BJ (cell line): ENCODE measurements at places on chromosomes 6 and 20. TPM values are rescaled to one million over a fixed set of nuclear protein-coding genes. Genes with fewer than 3 reads are reported as not detected.

- no peak for DNase-seq
Measured at GRCh38 chr6:11495565-11496145, 41.9 kb upstream of the TMEM170B start.

GRCh38 chr6:56356426-56356825 is 109.0 kb upstream of the COL21A1 start:
- no peak for DNase-seq

The SLC12A5 gene
- 0.61 and 0.70 TPM in 2 replicates for polyA plus RNA-seq

GRCh38 chr6:160742090-160742489 is 40.0 kb downstream of the PLG start:
- no peak for DNase-seq

GRCh38 chr20:15362849-15363248 is 1025.4 kb upstream of the FLRT3 start:
- no peak for DNase-seq

- DNase-seq, result no peak
Measured at GRCh38 chr6:162187168-162187935, 540.2 kb downstream of the PRKN start.

DNA sequence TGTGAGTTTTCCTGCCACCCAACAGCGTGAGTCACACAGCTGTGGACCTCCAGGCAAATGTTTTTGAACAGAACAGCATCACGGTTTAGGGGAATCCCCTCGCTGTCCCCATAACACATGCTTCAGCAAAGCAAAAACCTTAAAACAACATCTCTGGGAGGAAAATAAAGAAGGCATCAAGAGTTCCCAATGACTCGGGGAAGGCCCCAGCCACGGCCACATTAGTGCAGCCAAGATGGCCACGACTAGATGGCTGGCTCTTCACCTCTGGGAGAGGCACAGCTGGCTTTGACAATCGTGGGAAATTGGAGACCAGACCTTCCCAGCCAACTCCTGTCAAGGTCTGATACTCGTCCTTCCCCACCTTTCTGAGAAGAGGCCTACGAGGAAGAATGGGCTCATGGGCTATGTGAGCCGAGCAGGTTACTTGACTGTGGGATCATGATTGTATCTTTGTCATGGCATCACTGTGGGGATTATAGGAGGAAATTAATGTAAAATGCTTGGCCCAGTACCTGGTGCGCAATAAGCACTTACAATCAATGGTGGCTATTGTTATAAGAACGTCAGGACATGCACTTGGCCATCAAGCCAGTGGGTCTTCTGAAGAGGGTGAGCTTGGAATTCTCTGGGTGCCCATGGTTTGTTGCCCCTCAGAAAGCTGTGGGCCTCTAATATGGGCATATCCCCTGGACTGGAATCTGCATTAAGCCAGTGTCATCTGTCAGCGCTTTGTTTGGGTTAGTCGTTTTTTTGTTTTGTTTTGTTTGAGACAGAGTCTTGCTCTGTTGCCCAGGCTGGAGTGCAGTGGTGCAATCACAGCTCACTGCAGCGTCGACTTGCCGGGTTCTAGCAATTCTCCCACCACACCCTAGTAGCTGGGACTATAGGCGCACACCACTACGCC is 43.6 kb downstream of the FGD2 start:
- peak; percentile 68 for DNase-seq

The HTR1B gene
- polyA plus RNA-seq, result 1.4 and 3.1 TPM in 2 replicates

DNA sequence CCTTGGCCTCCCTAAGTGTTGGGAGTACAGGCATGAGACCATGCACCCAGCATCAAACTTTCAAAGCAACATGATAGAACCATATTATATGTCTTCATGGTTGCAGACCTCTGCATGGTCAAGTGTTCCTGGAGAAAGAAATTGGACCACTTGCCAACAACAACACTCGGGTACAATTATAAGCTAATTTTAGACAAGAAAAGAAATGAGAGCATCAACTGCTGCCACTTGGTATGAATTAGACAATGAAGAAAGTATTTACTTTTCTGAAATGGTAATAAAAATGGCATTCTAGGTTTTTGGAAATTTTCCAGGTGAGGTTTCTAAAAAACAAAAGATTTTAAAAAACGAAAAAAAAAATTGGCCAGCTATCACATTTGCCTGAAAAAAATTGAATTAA is 7.7 kb upstream of the PM20D2 start:
- no peak for DNase-seq

GRCh38 chr20:63773571-63774241 is 34.1 kb downstream of the SLC2A4RG start:
- DNase-seq, result no peak

DNA sequence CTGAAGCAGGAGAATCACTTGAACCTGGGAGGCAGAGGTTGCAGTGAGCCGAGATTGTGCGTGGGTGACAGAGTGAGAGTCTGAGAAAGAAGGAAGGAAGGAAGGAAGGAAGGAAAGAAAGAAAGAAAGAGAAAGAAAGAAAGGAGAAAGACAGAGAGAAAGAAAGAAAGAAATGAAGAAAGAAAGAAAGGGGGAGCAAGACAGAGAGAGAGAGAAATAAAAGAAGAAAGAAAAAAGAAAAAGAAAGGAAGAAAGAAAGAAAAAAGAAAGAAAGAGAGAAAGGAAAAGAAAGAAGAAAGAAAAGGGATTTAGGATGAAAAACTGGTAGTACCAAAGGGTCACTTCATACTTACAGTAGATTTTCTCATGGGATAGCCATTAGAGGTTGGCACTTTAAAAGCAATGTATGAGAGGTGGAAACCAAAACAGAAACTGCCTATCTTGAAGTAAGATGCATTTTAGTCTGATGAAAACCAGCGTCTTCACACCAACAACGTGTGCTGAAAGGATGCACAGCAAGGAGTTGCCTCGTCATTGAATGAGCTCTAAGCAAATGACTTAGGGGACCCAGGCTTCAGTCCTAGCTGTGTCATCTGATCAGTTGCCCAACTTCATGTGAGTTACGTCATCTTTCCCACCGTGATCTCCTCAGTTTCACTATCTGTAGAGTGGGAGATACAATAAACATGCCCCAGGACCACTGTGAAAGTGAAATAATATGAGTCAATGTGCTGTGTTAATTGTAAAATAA is 133.9 kb upstream of the NEDD9 start:
- DNase-seq, result no peak

GRCh38 chr6:9799582-9799981 is 615.3 kb downstream of the TFAP2A start:
- DNase-seq, result no peak

DNA sequence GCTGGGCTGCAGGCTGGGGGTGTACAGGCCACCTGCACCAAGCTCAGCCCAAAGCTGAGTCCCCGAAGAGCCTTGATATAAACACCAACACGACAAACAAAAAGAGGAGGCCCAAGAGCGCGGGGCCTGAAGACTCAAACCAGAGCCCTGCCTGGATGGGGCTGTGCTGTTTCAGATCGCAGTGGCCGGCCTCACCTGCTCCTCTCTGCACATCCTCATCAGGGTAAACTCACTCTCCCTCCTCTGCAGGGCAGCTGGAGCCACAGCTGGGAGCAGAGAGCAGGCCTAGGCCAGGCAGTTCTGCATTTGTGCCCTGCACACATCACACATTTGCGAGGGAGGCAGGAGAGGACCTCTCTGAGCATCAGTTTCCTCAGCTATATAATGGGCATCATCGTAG is 3.7 kb upstream of the RBM38 start:
- no peak for DNase-seq

DNA sequence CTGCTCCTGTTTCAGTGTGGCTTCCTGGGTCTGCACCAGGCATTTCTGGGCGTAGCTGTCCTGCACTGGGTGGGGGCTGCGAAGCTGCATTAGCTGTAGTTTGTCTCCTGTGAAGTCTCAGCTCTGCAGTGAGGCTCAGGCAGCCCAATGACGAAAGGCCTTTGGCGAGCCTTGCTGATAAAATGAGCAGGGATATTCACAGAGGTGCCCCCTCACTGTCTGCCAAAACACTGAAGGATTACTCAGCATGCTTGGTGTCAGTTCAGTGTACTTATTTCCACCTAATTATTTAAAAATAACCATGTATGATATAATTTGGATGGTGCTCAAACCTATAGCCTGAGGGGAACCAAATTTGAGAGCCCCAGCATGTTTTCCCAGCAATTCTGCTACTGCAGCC is 73.5 kb downstream of the ECT2L start:
- DNase-seq, result no peak

The MDFI gene
- polyA plus RNA-seq, result not detected in 2 replicates

DNA sequence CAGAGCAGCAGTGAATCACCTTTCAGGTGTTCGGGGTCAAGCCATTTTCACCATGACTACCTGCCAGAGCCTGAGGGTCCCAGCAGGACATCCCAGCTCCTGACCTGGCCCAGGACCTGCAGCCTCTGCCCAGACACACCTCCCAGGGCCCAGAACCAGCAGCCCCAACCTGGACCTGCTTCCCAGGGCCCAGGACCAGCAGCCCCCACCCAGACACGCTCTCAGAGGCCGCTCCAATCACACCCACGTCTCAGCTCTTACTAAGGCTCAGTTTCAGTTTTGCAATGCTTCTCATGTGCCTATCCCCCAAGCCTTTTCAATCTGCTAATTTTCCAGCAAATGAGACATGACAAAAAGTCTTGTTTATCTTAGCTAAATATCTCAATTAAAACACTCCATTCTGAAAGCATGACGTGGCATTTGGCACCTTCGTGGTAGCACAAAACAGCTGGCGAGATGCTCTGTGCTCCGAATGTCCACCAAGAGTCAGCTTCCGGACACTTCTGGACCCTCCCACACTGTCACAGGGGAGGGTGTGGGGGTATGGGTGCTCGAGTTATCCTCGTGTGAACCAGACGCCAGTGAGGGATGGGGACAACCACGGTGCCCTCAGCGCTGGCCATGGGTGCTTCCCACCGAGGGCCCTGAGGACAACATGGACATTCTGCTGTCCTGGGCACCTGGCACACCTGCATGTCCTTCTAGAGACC is 253.2 kb downstream of the DLL1 start:
- DNase-seq, result no peak

DNA sequence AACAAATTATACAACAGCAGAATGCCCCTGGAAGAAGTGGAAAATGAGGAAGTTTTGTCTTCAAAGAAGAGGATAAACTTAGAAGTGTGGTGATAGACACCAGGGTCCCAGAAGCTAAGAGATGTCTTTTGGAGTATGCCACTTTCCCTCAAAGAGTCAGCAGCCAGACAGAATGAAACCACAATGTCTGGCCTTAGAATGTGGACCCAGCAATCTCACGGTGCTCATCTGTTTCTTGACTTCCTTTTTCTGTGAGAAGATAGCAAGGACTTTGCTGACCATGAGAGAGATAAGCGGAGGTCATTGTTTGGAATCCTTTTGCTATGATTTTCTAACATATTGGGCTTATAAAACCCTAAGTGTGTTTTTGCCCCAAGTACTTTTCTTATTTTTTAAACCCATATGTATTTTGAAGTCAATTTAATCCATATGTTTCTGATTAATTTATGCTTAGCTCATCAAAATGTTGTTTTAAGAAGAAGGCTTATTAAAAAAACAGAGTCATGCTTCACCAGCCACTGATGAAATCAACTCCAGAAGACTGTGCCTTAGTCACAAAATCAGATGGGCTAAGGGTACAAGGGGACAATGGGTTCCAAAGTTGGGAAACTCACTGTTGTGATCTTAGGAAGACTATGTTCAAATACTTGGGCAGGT is 451.2 kb upstream of the JAG1 start:
- no peak for DNase-seq

DNA sequence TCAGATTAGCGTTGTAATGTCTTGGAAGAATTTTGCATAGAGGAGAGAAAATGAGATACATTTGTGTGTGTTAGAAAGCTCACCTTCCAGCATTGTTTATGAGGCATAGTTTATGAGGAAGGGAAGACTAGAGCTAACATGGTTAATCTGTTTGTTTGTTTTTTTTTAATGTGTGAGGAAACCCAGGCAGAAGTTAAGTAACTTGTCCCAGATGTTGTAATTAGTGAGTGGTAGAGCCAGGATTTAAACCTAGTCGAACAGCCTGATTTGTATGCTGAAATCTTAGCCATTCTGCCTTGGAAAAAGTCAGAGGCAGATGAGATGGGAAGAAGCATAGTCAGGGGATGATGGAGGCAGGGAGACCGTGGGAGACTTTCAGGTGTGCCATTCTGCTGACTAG is 29.1 kb downstream of the NDUFAF5 start:
- no peak for DNase-seq

- DNase-seq, result no peak
Measured at GRCh38 chr20:50015993-50016770, 33.4 kb downstream of the SNAI1 start.

GRCh38 chr6:163501026-163501425 is 86.5 kb downstream of the QKI start:
- DNase-seq, result no peak

- DNase-seq, result no peak
Measured at GRCh38 chr6:162626869-162627268, 100.7 kb downstream of the PRKN start.

The DLL1 gene
- 0.29 and 0.53 TPM in 2 replicates for polyA plus RNA-seq

The ZC3H12D gene
- 0.02 and 0.04 TPM in 2 replicates for polyA plus RNA-seq

The TMEM242 gene
- polyA plus RNA-seq, result 4.4 and 6.2 TPM in 2 replicates

The CLPSL2 gene
- not detected in 2 replicates for polyA plus RNA-seq

The SRC gene
- polyA plus RNA-seq, result 25.1 and 35.4 TPM in 2 replicates

- peak; percentile 9 for DNase-seq
Measured at GRCh38 chr6:147867433-147868226, 359.1 kb downstream of the SAMD5 start.

DNA sequence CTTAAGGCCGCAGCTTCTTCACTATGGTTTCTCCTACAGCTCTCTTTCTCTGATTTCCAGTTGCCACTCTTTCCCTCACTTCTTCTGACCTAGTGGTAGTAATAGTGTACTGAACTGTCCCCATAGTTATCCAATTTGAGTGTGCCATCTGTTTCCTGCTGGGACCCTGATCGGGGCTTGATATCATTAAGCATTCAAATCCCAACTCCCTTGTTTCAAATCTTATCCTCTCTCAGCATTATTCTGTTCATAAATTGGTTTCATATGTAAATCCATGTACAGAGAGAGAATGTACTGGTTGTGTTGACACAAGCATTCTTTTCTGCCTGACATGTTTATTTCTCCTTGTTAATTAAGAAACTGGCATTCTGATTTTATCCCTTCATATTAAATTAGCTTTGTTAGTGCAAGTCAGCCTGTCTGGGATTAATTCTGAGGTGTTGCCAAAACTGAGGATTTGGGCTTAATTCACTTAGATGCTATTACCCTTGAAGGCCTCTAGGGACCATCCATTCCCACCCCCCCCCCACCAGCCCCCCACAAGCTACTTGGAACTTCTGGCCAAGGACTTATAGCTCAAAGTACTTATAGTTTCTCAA is 84.6 kb upstream of the PROKR2 start:
- no peak for DNase-seq
